Liver (tissue), 10 donors: ENCODE measurements at places on chromosomes 12 and 14. TPM values are rescaled to one million over a fixed set of nuclear protein-coding genes. Genes with fewer than 3 reads are reported as not detected.

DNA sequence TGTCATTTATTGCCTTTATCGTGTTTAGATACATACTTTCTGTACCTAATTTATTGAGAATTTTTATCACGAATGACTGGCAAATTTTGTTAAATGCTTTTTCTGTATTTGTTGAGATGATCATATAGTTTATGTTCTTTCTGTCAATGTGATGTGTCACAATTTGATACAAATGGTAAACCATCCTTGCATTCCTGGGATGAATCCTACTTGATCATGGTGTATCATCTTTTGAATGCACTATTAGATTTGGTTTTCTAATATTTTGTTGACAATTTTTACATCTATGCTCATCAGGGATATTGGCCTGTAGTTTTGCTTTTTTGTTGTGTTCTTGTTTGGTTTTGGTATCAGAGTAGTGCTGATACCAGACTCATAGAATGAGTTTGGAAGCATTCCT, 185.1 kb downstream of the NUBPL start:
- no peaks in the 10 kb centered on the region for H3K36me3 ChIP-seq
- no peaks in the 10 kb centered on the region for H3K4me1 ChIP-seq
- no peak overlapping the region for H3K4me3 ChIP-seq
- no peak overlapping the region for H3K27ac ChIP-seq
- H3K27me3 ChIP-seq, result no peaks in the 10 kb centered on the region
- no peak for DNase-seq

POTEG gene
- total RNA-seq, result not detected

NOVA1 gene
- total RNA-seq, result 0.79 TPM

GRCh38 chr14:74464785-74465184, 28.3 kb downstream of the NPC2 start:
- H3K4me3 ChIP-seq, result no peak overlapping the region
- no peak overlapping the region for H3K27ac ChIP-seq
- no peaks in the 10 kb centered on the region for H3K36me3 ChIP-seq

- no peak for DNase-seq
- H3K36me3 ChIP-seq, result no peaks in the 10 kb centered on the region
- no peaks in the 10 kb centered on the region for H3K4me1 ChIP-seq
Observed at GRCh38 chr12:78929075-78929418, 64.5 kb downstream of the SYT1 start.

GRCh38 chr14:75341620-75342019, 63.0 kb downstream of the FOS start:
- no peaks in the 10 kb centered on the region for H3K36me3 ChIP-seq
- no peak for DNase-seq

- peaks cover 7% of the 10 kb centered on the region for H3K4me1 ChIP-seq
- H3K27me3 ChIP-seq, result no peaks in the 10 kb centered on the region
- no peak overlapping the region for H3K4me3 ChIP-seq
Observed at GRCh38 chr12:59858508-59859170, 262.8 kb downstream of the SLC16A7 start.

DNA sequence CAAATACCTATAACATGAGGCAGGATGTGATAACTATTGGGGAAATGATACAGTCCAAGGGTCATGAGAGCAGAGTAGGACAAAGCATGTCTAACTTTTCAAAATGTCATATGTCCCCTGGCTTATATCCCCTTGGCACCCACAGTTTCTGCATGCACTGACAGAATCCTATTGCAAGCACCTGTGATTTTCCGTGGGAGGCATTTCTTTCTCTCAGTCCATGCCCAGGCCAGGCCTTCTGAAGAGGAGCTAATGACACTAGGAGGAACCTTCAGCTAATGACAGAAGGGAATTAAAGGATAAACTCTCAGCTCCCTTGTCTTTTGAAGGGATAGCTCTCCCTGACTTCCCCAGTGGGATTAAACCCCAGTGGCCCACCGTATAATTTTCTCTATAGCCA, 249.2 kb downstream of the TTC6 start:
- no peaks in the 10 kb centered on the region for H3K4me1 ChIP-seq
- H3K4me3 ChIP-seq, result no peak overlapping the region

DNA sequence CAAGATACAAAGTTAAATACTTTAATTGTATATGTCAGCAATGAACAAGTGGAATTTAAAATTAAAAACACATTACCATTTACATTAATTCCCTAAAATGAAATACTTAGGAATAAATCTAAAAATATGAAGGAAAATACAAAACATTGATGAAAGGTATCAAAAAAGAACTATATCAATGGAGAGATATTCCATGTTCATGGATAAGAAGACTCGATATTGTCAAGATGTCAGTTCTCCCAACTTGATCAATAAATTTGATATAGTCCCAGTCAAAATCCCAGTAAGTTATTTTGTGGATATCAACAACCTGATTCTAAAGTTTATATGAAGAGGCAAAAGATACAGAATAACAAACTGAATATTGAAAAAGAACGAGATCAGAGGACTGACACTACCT, 33.5 kb downstream of the GPR68 start:
- H3K4me3 ChIP-seq, result no peak overlapping the region
- H3K36me3 ChIP-seq, result peaks cover 29% of the 10 kb centered on the region
- H3K27ac ChIP-seq, result no peak overlapping the region
- H3K27me3 ChIP-seq, result no peaks in the 10 kb centered on the region

GRCh38 chr14:56156096-56156495, 37.9 kb downstream of the PELI2 start:
- H3K36me3 ChIP-seq, result no peaks in the 10 kb centered on the region
- no peaks in the 10 kb centered on the region for H3K4me1 ChIP-seq
- no peak for DNase-seq
- H3K4me3 ChIP-seq, result no peak overlapping the region

DNA sequence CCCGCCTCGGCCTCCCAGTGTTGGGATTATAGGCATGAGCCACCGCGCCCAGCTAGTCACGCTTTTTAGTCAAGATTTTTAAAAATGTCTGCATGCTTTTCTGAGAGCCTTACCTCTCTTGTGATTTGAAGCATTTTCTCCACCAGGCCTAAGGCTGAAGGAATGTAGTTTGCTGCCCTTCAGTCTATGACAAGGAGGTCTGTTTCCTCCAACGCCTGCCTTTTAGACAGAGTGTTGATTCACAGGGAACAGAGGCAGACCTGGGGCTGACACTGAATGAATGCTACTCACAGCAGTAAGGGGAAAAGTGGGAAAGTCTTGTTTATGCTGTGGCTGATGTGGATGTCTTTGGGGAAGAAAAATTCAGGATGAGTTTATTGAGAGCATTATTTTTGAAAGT, 27.2 kb upstream of the MDM2 start:
- H3K4me3 ChIP-seq, result no peak overlapping the region
- no peaks in the 10 kb centered on the region for H3K27me3 ChIP-seq
- H3K4me1 ChIP-seq, result peaks cover 3% of the 10 kb centered on the region
- no peaks in the 10 kb centered on the region for H3K36me3 ChIP-seq
- DNase-seq, result no peak

DNA sequence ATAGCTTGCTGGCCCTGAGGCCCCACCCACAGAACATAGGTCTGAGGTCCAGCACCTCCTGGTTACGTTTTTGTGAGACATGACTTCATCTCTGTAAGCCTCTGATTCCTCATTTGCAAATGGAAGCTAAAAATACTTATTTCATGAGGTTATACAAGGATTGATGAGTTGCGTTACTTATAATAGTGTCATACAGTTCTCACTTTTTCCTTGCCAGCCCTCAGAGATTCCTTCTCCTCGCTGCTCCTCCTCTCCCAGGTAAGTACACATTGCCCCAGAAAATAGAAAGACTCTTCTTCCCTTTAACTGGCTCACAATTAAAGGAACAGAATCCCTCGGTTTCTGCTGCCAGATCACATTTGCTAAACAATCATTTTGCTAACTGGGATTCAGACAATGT, 739.2 kb downstream of the VRK1 start:
- no peaks in the 10 kb centered on the region for H3K27me3 ChIP-seq
- no peak overlapping the region for H3K27ac ChIP-seq
- no peaks in the 10 kb centered on the region for H3K4me1 ChIP-seq
- no peaks in the 10 kb centered on the region for H3K36me3 ChIP-seq

- no peaks in the 10 kb centered on the region for H3K4me1 ChIP-seq
- no peak for DNase-seq
- H3K36me3 ChIP-seq, result no peaks in the 10 kb centered on the region
- H3K4me3 ChIP-seq, result no peak overlapping the region
Observed at GRCh38 chr12:70002912-70003255, 177.9 kb downstream of the MYRFL start.
